Activated T-cell treated with anti-CD3 and anti-CD28 coated beads for 48 hours (primary cell): ENCODE measurements at places on chromosomes 7 and 10.
A peak's percentile ranks its signal among the peaks of the same experiment; 100 is the strongest.

DNA sequence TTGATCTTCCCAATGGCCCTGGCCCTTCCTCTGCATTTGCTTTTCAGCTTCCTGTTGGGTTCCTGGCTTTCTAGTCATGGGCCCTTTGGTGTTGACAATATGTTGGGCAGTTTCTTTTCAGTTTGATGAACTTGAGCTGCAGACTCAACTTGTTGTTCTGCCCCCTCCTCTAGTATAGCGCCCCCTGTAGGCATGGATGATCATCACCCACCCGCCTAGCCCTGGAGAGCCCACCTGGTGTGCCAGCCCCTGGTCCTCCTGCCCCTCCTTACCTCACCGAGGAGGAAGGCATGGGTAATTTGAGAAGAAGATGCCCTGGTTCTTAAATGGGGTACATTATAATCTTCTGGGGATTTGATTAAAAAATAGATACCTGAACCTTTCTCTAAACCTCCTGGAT lies 271.2 kb downstream of the SNX10 start:
- DNase-seq, result no peak

GRCh38 chr7:16353226-16353625 lies 68.1 kb downstream of the CRPPA start:
- no peak for DNase-seq

GRCh38 chr7:128265906-128266300 lies 24.8 kb downstream of the LEP start:
- no peak for DNase-seq

DNA sequence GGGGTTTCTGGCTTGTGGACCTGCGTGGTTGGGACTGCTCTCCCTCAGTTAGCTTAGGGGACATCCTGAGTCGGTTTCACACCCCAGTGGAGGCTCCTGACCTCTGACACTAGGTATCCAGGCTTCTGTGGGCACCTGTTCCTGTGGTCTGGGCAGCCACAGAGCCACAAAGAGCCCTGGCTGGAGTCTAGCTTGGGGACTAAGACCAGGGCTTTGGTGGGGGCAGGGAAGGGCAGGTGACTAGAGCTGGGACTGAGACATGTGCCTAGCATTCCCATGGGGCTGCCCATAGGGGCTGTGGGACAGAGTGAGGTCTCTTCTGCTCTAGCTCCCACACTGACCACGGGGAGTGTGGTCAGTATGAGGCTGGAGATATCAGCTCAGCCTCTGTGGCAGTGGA lies 4.0 kb upstream of the TMEM270 start:
- no peak for DNase-seq

- no peak for DNase-seq
These were observed 102.9 kb downstream of the TAX1BP1 start for GRCh38 chr7:27842851-27843250.

- peak; percentile 14 for DNase-seq
These were observed 57.1 kb upstream of the KMT2E start for GRCh38 chr7:104956753-104957450.

- no peak for DNase-seq
These were observed 33.6 kb downstream of the SUFU start for GRCh38 chr10:102537367-102537766.

DNA sequence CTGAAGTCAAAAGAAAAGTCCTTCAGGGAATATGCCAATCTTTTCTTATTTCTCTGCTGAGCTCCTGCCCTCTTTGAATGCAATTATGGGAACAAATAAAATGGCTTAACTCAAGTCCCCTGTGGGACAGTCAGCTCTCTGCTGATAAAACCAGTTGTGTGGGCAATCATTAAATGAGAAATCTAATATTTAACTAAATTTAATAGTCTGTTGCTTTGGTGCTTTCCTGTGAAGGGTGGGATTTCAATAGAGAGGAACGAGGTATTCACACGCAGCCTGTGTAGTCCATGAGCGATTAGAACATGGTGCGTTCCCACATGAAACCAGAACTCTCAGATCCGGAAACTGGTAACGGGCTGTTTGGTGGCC lies 138.4 kb downstream of the PAXIP1 start:
- DNase-seq, result no peak

DNA sequence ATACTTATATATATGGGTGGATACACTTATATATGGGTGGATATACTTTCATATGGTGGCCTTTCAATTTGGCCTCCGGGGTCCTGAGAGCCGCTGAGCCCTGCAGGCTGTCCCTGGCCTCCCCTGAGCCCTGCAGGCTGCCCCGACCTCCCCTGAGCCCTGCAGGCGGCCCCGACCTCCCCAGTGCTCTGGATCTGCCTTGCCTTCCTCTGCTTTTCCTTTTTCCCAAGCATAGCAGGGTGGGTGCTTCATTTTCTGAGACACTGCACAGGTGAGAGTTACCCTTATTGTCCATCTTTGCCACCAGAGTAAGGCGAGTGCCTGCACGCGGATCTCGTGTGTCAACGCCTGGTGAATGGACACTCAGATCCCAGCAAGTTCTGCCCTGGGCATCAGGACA lies 106.6 kb downstream of the VIPR2 start:
- no peak for DNase-seq
